ENCODE measurements at places on chromosomes 1 and 21.
A peak's percentile ranks its signal among the peaks of the same experiment; 100 is the strongest.

DNA sequence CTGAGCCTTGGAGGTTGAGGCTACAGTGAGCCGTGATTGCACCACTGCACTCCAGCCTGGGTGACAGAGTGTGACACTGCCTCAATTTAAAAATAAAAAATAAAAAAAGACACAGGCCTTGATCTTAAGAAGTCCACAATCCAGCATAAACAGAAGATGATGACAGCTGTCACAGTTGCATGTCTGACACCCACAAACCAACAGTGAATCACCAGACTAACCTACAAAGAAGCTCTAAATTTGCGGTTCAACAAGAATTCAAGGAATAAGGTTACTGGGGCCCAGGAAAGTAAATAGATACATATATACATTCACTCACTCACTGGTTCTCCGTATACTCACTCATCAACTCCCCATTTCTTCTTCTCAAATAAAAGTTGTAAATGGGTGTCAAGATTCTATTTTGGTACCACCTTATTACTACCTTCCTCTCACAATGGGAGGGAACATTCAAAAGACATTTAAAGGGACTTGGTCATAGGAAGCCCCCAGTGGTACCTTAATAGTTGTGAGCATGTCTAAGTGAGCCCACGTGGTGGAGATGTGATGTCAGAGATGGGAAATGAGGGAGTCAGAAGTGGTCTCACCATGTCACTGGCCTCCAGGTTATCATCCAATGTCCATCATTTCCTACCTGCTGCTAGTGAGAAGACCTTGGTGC, 66.9 kb upstream of the PRDX6 start:
- no peak for DNase-seq

- DNase-seq, result peak; percentile 61
These were observed at the start of gene ITPKB for GRCh38 chr1:226738995-226739695. Gene ITPKB (minus strand): TSS chr1:226739282. CDS start chr1:226737458, 1,824 bp downstream.

DNA sequence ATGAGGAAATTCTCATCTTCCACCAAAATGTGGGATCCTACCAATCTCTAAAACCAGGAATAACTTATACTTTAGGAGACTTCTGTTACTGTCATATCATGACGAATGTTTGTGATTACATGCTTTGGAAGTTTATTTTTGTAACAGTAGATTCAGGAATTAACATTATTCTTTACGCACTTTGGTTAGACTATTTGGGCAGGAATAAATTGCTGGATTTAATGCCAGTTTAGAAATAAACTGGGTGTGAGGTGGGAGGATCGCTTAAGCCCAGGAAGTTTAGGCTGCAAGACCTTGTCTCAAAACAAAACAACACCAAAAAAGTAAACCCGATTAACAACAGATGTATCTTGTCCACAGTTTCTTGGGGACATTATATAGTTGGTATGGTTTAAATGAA, 52.1 kb downstream of the MIGA1 start:
- DNase-seq, result no peak

- no peak for DNase-seq
These were observed 199.8 kb downstream of the CRB1 start for GRCh38 chr1:197467881-197468280.

- no peak for DNase-seq
These were observed 192.8 kb upstream of the C8B start for GRCh38 chr1:57158604-57158998.

DNA sequence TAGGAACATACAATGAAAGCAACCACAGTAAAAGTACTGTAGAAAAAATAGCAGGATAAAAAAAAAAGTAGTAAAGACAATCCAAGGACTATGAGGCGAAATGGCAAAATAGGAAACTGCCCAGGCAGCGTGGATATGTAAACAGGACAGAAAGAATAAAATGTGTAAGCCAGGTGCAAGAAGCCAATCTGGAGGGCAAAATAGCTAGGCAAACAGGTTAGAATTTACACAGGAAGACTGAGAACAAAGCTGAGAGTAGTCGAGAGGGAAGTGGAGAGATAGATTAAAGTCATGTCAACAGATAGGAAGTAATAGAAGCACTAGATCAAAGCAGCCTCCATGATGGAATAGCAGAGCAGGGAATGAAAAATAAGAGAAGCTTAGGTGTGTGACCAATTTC, 124.2 kb upstream of the B3GALT2 start:
- no peak for DNase-seq

DNA sequence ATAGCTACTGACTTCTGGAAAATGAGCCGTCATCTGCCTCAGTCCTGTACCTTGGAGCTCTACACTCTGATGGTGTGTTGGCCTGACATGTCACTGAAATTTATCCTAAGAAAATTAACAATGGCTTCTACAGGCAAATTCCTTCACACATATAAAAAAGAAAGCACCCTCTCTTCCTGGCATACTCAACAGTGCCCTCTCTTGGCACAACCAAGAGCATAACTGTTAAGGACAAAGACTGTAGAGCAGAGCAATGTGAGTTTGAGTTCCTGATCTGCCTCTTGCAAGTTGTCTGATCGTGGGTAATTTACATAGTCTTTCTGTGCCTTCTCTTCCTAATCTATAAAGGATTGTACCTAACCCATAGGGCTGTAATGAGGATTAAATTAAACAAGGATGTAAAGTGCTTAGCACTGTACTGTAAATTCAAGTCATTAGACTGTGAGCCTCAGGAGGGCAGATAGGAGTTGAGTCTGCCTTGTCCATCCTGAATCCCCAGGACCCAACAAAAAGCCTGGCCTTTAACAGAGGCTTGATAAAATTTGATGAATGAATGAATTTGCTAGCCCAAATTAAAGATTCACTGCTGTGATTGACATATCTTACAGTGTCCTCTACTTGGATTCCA, 83.5 kb downstream of the SYF2 start:
- peak; percentile 28 for DNase-seq

DNA sequence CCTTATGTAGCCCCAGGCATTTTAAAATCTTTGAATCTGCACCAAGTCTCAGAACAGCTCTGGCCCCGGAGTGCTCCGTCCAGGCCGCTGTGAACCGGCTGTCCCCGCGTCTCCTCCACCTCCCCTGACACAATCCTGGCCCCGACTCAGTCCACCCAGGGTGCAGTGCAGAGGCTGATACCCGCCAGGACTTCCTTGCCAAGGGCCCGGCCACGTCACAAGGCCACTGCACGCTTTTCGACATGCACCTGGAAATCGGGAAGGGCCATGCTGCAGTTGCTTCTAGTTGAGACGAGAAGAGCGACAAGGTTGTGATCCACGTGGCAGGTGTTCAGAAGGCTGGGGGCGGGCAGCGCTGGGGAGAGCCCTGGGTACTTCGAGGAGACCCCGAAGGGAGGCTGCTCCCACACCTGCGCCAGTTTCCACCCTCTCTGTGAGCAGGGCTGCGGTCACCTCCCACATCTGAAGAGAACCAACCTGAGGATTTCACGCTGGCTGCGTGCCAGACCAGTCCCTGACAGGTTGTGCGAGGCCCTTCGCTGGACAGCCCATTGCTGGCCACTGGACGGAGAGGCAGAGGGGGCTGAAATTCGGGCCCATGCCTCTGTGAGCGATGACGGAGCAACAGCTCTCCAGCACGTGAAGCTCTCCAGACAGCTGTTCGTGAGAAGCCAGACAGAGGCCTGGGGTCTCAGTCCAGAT, 6.7 kb downstream of the VWA1 start:
- DNase-seq, result no peak

- DNase-seq, result peak; percentile 48
These were observed 16.7 kb downstream of the ALX3 start for GRCh38 chr1:110053552-110054428.

GRCh38 chr1:91757763-91758460, 128.0 kb downstream of the TGFBR3 start:
- DNase-seq, result no peak

DNA sequence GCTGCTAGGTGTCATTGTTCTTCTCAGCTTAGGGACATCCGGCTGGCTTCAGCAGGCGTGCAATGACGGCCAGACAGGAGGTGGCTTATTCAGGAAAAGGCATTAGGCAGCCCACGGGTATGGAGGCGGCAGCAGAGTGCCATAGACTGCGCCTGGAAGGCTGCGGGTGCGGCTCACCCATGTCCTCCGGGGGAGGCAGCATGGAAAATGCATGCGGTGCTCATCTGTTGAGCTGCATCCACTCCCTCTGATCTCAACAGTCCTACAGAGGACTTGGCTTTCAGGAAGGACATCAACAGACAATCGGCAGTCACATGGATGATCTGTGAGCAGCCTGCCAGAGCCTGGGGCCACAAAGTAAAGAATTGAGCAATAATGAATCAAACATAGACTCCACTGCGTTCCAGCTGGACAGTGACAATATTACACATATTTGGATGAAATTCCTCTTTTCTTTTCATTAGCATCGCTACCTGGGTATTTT, 42.9 kb downstream of the UMODL1 start:
- no peak for DNase-seq

DNA sequence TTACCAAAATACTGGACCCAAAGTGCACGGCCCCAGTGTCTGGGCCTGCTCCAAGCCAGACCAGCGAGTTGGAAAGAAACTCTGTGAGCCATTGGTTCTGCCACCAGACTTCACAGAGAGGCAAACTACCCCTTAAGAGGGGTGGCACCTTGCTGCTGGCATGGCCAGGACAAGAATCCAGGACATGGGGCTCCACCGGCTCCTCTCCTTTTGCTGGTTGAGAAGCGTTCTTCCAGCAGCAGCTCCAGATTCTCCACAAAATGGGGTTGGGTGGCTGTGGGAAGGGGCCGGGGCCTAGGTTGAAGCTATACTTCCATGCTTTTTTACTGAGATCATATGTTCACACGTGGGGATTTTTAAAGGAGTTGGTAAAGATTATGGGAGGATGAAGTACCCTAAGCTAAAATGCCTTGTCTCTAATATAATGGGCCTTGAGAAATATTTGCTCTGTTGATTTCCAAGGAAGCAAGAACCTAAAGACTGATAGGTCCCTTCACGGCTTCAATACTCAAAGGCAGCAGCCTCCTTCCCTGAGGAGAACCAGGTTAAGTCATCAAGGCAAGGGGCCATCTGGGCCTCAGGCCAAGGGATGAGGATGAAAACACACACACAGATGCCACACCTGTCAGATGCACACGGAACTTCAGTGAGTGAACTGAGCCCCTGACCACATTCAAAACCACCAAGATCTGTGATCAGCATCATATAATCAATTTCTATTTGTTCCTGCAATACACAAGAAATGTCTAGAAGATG, 3.1 kb downstream of the C1orf198 start:
- DNase-seq, result no peak

- no peak for DNase-seq
These were observed 548.8 kb upstream of the ADAMTS5 start for GRCh38 chr21:27515676-27516075.

DNA sequence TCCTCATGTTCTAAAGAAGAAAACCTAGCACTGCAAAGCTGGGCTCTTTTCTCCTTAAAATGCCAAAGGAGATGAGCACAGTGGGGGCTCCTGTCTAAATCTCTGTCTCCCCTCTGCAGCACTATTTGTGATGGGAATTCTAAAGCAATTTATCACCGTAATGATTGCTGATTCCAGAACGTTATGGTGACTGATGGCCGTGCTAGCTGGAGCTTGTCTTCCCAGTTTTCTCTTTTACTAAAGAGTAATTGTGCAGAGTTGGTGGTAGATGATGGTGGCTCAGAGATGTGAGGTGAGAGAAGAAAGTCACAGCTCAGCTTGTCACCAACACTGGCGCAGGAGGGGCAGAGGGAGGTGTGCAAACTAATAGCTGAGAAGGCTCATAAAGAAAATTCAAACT, 60.7 kb upstream of the ATP2B4 start:
- DNase-seq, result no peak

DNA sequence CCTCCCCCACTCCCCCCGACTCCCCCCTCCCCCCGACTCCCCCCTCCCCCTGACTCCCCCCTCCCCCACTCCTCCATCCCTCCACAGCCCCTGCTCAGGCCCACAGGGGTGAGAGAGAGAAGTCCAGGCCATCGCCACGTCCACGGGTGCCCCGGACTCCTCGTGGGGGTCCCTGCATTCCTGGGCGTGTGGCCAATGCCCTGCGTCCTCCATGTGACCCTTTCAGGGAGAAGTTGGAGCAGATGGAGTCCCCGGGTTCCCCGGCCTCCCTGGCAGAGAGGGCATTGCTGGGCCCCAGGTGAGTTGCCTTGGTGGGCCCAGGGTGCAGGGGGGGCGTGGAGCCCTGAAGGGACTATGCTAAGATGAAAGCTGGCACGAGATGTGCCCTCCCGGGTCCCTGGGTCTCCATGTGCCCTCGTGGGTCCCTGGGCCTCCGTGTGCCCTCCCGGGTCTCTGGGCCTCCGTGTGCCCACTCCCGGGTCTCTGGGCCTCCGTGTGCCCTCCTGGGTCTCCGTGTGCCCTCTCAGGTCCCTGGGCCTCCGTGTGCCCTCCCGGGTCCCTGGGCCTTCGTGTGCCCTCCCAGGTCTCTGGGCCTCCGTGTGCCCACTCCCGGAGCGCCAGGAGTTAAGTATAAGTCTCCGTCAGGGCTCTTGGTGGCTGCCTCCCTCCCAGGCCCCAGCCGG, 52.0 kb downstream of the SLC19A1 start:
- no peak for DNase-seq

GRCh38 chr21:44405091-44405947, 50.0 kb upstream of the LRRC3 start:
- DNase-seq, result no peak

- DNase-seq, result no peak
These were observed 1.7 kb upstream of the MECR start for GRCh38 chr1:29232387-29232786.

DNA sequence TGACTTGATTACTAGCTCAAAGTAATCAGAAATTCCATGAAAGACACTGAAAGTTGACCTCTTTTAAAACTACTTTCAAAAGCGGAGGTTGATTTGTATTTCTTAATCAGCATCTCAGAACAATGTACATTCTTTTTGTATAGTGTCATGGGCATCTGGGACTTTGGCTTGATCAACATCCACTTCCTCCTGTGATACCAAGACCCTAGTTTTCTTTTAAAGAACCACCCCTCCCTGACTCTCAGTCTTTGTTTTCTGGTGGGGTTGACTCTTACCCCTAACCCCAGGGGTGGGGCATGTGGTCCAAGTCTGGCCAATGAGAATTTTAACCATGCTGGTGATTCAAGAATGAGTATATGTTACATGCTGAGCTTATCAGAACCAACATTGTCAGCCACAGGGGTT, 21.7 kb upstream of the IRF2BP2 start:
- peak; percentile 41 for DNase-seq

DNA sequence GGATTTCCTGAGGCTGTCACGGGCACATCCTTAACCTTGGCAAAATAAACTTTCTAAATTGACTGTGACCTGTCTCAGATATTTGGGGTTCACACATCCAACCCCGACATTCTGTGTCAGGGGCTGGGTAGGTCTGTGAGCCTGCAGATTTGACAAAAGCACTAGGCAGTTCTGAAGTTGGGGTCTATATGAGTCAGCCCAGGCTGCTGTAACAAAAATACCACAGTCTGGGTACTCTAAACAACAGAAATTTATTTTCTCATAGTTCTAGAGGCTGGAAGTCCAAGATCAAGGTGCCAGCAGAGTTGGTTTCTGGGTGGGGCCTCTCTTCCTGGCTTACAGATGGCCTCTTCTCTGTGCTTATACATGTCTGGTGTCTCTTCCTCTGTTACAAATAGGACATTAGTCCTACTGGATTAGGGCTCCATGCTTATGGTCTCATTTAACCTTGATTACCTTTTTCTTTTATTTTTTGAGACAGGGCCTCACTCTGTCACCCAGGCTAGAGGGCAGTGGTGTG, 3.0 kb upstream of the CPLANE2 start:
- DNase-seq, result no peak

GRCh38 chr1:232443372-232443771, 186.6 kb downstream of the SIPA1L2 start:
- DNase-seq, result no peak

- DNase-seq, result no peak
These were observed 28.7 kb upstream of the HMGN1 start for GRCh38 chr21:39377444-39378050.

Data from ACHN (cell line).